ENCODE measurements at places on chromosomes 1 and 21.

DNA sequence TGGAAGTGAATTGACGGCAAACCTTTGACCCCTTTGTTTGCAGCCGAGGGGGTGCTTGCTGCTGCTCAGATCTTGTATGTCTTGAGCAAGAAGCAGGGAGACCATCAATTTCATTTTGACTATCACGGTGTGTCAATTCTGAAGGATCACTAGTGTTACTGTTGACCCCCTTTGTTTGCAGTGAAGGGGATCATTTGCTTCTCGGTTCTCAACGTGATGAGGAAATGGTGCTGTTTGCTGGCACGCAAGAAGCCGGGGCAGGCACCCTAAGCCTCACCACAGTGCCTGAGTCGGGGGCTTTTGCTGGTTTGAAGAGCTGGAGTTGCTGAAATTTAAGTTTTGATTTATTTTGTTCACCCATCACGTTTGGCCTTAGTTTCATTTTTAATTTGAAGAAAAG lies 7.5 kb downstream of the RBM15 start:
- no peak for DNase-seq

DNA sequence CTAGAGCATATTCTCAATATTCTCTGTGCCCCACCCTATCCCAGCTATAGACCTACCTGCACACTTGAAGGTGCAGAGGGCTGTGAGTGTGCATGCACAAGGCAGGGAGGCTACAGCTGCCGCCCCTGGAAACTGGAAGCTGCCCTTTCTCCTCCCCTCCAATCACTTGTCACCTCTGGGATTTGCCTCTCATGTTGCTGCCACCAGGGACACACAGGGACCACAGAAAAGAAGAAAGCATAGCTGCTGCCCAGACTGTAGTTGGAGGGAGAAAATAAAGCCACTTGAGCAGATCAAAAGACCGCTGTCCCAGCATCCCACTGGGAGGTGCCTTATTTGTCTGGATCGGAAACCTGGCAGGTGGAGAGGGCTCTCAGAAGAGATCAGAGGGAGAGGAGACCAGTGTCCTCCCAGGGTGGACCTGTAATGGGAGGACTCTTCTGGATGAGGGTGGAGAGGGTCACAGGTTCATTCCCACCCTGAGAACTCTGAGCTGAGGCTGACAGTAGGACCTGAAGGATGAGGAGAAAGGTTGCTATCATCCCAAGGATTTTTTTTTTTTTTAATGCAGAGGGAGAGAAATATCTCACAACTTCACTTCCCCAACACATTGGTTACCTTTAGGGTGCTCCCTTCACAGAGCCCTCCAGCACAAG lies 7.6 kb upstream of the INPP5B start:
- DNase-seq: no peak

DNA sequence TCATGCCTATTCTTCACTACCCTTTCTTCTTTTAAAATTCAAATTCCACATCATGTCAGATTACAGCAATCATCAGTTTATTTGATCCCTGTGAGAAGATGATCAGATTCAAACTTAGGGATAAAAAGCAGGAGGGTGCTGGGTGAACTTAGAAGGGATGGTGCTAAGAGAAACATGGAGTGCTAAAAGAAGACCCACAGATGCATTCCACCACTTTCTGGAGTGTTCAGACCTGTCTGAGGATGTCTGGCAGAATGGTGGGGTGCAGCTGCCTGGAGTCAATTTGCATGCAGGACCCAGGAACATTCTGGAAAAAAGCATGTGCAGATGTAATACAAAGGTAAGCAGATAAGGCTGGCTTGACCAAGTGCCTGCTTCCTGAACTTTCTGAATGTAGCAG lies 372.9 kb upstream of the RUNX1 start:
- no peak for DNase-seq

DNA sequence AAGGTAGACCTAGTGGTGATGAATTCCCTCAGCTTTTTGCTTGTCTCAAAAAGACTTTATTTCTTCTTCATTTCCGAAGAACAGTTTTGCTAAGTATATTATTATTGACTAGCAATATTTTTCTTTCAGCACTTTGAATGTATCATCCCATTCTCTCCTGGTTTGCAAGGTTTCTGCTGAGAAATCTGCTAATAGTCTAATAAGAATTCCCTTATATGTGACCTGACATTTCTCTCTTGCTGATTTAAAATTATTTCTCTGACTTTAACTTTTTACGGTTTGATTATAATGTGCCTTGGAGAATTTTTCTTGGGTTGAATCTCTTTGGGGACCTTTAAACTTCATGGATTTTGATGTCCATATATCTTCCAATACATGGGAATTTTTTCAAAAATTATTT lies 628.3 kb upstream of the ADGRL2 start:
- DNase-seq: no peak

DNA sequence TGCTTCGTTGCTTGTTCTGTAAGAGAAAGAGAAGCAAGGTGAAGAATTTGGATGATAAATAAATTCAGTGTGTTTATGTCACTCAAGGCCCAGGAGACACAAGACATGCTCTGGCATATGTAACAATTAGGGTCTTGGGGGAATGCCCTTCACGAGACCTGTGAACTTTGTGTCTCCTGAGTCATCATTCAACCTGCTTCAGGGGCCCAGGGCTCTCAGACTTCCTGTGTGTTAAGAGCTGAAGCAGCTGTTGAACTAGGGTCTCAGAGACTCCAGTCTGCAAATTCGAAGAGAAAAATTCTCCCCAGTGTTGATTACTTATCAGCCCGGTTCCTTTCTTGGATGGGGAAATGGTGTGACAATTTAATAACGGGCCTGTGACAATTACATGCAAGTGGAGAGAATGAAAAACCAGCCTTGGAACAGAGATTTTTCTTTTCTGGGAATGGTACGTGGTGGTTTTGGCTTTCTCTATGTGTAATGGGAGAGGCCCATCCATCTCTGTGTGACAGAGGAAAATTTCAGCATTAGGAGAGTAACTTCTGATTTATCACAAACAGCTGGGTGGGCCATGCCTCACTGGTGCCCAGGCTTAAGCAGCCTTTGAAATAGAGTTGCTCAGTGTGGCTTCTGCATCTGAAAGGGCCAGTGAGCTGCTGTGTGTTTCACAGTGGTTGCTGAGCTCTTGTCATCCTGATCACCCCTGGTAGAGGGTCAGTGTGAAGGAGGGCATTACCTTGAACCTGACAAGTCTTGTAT lies 22.4 kb downstream of the HUNK start:
- no peak for DNase-seq

DNA sequence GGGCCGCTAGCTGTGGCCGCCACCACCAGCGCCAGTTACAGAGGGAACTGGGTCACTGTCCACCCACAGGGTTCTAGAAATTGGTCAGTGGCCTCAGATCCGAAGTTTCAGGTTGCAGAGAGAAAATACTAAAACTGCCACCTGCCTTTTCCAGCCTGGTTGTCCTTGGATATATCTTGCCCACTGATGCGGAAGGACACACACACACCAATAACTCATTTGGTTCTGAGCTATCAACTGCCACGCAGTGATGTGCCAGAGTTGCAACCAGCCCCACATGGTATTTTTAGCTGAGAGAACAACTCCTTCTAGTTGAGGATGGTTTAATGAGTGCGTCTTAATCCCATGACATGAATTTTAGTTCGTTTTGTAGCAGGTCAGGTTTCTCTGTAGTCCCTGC lies 68.1 kb downstream of the SH3BGR start:
- DNase-seq: no peak

- DNase-seq: peak; percentile 42
Observed at GRCh38 chr1:14113841-14114567, 414.0 kb downstream of the PRDM2 start.

DNA sequence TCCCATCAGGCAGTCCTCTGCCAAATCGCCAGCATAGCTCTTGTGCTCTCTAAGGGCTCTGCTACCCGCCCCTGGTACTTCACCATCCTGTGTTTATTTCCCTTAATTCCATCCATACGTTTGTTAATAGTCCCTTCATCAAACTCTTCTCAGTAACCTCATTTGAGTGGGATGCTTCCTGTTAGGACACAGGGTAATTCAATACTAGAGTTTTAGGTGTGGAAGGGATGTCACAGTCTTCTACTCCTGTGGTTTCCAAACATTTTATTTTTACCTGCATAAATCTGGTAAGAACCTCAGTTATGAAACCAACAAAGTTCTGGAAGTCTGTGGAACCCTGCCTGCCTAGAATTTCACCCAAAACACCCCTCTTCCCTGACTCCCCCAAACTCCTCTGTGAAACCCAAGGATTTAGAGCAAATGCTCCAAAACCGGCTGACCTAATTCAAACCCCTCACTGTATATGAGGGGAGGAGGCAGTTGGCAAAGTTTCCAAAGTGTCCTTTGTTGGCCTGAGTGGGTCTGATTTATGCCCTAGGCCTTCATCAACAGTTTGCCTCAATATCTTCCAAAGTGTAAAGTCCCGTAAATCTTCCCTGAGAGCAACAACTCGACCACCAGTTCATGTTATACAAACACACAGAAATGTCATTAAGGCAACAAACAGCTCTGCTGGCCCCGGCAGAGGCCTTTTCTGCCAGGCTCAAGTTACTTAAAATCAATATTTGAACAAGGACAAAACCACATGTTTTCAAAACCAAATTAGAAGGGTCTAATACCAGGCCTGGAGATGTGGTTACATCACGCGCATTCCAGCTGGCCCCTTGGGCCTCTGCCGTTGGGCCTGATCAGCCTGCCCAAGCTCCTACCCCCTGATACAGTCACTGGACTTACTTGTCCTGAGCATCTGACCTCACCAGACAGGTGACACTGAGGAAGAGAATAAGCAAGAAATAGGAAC lies 82.4 kb upstream of the FGGY start:
- peak; percentile 52 for DNase-seq

DNA sequence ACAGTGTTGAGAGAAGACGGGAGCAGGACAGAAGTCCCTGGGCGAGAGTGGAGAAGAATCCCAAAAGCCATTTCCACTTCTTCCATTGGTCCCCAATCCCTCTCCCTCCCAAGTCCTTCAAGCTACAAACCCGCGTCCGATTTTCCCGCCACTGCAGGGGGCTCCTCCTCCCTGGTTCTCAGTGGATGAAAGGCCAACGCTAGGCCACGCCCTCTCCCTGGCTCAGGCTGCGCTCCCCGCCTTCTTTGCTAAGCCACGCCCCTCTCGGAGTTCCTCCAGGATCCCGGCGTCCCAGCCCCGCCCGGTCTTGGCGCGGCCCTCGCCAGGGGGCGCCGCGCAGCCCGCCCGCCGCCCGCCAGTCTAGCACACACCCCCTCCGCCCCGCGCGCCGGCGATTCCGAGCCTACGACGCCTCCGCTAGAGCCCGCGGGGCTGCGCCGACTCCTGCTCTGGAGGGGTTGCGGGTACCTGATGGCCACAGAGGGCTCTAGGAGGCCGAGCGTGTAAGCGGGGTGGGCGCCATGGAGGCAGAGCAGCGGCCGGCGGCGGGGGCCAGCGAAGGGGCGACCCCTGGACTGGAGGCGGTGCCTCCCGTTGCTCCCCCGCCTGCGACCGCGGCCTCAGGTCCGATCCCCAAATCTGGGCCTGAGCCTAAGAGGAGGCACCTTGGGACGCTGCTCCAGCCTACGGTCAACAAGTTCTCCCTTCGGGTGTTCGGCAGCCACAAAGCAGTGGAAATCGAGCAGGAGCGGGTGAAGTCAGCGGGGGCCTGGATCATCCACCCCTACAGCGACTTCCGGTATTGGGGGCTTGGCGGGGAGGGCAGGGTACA lies at the start of gene HCN3:
Gene HCN3, plus strand, starts transcription at position 394 of the 832 bp plus-strand sequence. Its CDS starts 128 bp downstream, at position 522.
- DNase-seq: peak; percentile 95

DNA sequence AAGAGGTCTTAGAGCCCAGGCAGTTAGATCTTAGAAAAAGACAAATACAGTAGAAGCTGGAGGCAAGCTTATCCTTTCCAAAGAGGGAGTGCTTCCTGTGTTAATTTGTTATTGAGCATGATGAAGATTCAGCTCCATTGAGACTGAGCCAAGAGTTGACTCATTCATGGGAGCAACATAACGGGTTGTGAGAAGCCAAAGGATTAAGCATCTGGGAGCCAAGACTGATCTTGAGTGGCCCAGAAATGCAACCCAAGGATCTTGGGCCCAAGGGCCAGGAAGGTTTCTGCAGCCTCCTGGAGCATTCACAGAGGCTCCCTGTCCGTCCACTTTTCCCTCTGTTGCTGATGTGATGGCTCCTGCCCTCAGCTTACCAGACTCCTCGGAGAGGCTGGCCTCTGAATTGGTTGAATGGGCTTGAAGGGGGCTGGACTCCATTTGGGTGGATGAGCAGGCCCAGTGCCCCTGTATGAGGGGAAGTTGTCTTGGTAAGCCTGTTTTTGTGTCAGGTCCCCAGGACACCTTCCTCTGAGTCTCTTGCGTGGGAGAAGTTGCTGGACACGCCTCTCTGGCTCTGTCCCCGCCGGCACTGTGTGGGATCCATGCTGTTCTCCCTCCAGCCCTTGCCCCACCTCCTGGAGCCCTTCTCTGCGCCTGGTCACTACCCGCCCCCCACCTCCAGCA lies 42.4 kb downstream of the PDE9A start:
- DNase-seq: no peak

GRCh38 chr1:186231861-186232436 lies 143.1 kb downstream of the TPR start:
- DNase-seq: no peak

Measured in right renal pelvis (tissue), 4 donors.